8988T (cell line): ENCODE measurements at places on chromosomes 5 and 9.

DNA sequence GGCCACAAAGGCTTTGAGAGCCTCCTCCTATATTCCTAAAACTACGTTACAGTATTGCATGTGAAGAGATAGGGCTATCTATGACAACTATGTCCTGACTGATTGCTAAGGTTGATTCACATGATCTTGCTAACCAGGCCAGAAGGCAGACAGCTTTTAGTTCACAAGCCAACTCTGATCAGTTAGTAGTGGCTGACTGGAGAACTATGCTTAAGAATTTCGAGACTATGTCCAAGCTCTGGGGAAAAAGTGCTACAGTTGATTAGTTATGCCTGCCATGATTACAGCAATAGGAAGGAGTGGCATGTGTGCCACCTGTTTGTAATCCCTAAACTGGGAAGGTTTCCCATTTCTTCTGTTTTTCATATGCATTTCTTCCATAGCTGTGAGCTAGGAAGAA is 223.4 kb downstream of the DOCK8 start:
- DNase-seq = no peak

DNA sequence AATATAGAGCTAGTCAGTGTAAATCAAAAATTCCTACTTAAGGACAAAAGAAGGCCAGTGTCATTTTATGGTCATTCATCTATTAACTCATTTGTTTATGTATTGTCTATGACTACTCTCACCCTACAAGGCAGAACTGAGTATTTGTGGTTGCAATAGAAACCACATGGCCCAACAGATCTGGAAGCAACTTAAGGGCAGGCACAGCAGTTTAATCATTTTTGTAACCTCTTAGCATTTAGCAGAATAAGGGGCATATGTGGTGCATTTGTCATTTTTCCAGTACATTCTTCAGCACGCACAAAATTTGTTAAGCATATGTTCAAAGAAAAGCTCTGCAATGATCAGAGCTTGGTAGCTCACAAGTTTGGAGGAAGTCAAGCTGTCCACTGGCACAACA is 1.1 kb downstream of the FKBP15 start:
- no peak for DNase-seq

GRCh38 chr9:19516348-19516747 is 107.5 kb downstream of the ACER2 start:
- no peak for DNase-seq

GRCh38 chr5:78008356-78008967 is 232.3 kb upstream of the TBCA start:
- no peak for DNase-seq

DNA sequence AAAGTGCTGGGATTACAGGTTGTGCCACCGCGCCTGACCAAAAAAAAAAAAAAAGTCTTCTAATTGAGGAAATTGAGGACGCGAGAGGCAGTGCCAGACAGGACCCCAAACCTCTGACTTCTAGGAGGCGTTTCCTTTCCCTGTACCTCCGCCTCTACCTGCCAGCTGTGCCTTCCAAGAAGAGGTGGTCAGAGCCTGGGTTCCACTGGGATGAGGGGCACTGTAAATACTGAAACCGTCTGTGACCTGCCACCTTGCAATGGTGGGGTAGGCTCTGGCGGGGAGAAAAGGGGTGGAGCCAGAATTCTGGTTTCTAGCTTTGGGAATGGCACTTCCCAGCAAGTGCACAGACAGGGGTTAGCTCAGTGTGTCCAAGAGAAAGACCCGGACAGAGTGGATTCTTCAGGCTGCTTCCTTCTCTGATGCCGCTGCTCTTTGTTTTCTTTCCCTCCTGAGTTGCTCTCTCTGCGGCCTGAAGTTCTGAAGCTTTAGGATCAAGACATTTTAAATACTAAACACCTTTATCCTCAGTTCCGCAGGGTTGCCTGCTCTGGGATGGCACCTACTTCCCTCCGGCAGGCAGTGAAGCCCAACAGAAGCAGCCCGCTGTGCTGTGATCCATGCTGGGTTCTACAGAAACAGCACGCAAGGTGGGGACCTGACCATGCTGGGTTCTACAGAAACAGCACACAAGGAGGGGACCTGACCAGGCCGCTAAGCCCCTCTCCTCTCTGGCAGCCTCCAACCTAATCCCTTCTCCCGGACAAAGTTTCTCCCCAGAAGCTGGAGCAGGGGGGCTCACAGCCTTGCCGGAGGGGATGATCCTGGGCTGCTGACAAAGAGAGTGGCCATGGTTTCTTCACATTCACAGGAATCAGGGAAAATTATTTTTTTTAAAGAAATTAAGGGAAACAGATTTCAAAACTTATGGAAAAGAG is 65.2 kb downstream of the OTULIN start:
- no peak for DNase-seq

- DNase-seq = no peak
Observed at GRCh38 chr5:107248066-107248695, 422.6 kb downstream of the EFNA5 start.

DNA sequence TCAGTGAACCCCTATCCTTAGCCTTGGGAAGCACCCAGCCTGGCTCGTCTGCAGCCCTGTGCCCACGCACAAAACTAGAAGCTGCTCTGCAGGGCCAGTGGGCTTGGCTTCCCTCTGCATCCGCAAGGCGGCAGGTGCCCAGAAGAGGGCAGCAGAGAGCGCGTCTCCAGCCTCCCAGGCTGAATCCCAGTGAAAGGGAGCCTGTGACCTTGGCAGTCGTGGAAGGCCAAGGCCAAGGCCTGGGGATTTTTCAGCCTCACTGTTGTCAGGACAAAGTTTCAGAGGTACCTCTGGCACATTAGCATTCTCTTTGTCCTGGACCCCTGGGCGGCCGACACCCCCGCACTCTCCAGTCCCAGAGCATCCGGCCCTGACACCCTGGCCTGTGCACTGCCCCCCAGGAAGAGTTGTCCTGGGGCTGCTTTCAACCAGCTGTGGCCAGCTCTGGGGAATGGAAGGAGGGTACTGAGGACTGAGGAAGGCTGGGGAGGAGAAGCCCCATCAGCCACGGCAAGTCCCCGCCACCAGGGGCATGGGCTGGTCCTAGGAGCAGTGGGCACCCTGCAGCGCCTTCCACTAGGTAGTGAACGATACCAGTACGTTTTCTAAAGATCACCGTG is 63.6 kb upstream of the IL17B start:
- peak; percentile 61 for DNase-seq

DNA sequence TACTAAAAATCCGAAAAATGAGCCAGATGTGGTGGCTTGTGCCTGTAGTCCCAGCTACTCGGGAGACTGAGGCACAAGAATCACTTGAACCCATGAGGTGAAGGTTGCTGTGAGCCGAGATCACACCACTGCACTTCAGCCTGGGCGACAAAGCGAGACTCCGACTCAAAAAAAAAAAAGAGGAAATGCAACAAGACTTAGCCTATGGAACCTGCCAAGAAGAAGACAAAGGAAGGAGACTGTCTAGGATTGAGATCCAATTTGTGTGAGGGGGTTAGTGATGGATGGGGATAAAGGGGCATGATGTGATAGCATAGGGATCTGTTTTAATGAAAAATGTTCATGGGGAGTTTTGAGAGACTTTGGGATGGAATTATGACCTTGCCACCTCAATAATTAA is 72.9 kb downstream of the RAB24 start:
- no peak for DNase-seq

DNA sequence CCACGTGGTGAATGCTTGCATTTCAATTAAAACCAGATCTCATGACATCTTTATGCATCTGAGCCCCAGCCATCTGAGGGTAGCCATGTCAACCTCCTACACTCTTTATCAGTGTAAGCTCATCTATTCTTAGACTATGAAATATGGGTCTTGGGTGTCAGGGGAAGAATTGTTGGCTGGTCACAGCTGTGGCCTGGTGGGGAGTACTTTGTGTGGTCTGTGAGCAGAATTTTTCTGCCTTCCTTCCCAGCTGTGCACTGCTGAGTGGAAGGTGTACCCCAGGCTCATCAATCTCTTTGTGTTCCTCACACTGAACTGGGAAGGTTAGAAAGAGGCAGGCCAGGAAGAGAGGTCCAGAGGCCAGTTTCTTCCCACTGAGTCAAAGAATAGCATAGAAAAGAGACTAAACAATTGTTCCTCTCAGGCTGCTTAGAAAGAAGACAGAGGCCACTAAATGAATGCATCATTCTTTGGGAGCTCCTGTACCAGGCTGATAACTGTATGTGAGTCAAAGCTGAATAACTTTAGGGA is 202.7 kb upstream of the RGMB start:
- DNase-seq = no peak

- DNase-seq = no peak
Observed at GRCh38 chr5:121915765-121916164, 46.0 kb upstream of the SRFBP1 start.

- DNase-seq = no peak
Observed at GRCh38 chr5:32304622-32305021, 8.1 kb downstream of the MTMR12 start.

DNA sequence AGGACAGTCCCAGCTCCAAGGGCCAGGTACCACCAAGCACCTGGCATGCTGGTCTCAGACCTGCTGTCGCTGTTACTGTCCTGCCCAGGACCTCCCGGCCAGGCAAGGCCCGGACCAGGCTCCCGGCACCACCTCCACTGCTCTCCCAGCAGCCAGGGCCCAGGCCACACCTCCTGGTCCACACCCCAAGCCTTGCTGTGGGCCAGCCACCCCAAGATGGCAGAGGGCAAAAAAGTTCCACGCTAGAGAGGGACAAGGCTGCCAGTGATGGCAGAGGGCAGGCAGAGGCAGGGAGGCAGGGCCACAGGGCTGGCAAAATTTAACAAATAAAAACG is 1.1 kb downstream of the DNLZ start:
- DNase-seq = no peak

DNA sequence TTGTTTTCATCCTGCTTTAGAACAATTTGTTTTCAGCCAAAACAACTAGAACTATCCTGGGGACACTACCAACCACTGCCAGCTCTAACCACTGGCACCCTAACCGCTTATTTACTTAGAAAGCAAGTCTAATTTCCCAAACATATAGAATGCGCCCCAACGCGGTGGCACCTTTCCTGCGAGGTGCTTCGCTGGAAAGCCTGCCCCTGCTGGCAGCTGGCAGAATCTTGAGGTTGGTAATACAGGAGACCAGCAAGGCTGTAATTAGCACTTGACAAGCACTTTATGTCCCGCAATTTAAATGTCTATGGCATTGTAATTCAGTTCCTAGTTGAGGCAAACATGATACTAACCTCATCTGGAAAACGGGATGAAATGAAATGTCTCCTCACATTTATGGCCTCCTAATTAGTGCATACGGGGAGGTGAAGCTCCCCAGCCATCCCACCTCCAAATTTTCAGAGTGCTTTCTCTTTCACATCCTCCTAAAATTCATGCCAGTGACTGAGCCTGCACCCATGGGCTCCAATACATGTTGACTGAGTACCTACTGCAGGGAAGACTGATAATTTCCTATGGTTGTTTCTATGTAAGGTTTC is 30.4 kb downstream of the GABBR2 start:
- no peak for DNase-seq

- no peak for DNase-seq
Observed at GRCh38 chr5:161481922-161482321, 64.6 kb downstream of the GABRB2 start.

- no peak for DNase-seq
Observed at GRCh38 chr5:54844905-54845566, 140.4 kb downstream of the ESM1 start.

- DNase-seq = peak; percentile 47
Observed at GRCh38 chr9:106860721-106861639, 2.0 kb upstream of the ZNF462 start.

DNA sequence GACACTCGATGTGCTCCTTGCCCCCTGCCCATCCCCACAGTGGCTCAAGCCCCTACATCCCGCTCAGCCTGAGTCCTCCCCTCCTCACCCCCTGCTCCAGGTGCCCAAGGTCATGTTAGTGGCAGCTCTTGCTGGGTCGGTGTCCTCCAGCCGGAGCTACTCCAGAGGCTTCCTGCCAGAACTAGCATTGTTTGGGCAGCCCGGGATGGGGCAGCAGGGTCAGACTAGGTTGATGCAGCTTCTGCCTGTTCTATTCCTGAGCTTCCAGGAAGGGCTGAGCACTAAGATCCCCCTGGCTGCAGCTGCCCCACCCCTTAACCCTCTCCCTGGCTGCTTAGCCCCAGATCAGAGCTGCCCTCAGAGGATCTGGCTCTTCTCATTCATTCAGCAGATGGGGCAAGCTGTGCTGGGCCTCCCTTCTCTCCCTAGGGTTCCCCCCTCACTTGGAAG is 671 bp downstream of the RGS14 start:
- no peak for DNase-seq

DNA sequence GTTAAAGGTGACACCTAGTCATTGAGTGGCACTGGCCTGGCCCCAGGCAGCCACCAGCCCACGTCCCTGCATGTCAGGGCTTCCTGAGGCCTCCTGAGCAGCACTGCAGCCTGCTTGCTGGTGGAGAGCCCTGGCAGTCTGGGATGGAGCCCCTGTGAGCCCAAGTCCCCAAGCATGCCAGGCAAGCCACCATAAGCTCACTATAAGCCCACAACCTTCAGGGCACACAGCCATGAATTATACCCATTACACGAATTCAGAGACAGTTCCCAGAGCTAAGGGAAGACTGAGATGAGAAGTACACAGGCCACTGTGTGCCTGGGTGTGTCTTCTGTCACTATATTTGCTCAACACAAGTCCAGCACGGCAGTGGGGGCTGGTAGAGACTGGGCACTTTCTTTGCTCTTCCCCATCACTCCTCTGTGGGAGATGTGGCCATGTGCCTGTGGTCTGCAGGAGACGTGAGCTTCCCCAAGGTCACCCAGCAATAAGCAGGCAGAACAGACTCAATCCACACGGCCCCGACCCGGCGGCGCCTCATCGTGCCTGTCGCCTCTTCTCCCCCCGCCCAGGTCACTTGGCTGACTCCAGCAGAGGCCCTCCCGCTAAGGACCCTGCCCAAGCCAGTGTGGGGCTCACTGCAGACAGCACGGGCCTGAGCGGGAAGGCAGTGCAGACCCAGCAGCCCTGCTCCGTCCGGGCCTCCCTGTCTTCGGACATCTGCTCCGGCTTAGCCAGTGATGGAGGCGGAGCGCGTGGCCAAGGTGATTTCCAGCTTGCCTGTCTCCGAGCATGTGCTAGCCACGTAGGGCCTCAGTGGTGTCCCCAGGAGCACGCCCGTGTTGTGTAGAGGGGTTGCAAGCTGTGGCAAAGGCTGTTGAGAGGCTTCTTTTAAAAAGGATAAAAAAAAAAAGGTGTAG is 114.8 kb downstream of the WNK2 start:
- no peak for DNase-seq

DNA sequence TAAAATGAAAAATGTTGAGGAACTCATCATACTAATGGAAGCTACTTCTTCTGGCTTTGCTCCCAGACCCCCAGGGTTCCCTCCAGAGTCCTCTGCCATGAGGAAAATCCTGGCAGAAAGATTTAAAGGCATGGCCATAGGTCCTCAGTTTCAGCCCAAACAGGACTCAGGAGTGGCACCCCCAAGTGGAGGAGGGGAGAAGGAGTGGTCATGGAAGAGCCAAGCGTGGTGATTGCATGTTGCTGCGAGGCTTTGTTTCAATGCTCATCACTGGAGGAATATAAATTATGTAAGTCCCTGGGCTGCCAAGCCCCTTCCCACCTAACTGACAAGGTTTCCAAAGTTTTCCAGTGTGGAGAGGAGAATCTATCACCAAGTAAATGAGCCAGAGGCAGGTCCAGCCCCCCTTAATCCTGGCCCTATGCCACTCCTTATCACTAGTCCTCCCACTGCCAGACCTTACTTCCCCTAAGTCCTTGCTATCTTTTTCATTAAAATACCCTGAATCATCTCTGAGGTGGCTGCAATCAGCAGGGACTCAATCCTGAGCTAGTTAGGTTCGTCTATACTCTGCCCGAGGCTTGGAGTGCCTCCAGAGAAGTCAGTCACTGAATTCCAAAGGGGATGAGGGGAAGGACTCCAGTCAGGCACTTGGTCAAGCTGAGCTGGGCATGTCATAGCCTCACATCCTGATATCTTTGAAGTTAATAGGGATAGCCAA is 70.7 kb upstream of the TAF1L start:
- no peak for DNase-seq
